ENCODE measurements at places on chromosomes 6 and 20.
A peak's percentile ranks its signal among the peaks of the same experiment; 100 is the strongest.

- no peak for DNase-seq
Measured at GRCh38 chr6:167708501-167709094, 118.1 kb upstream of the AFDN start.

GRCh38 chr6:82251942-82252341 is 4.4 kb upstream of the IBTK start:
- DNase-seq, result peak; percentile 1

DNA sequence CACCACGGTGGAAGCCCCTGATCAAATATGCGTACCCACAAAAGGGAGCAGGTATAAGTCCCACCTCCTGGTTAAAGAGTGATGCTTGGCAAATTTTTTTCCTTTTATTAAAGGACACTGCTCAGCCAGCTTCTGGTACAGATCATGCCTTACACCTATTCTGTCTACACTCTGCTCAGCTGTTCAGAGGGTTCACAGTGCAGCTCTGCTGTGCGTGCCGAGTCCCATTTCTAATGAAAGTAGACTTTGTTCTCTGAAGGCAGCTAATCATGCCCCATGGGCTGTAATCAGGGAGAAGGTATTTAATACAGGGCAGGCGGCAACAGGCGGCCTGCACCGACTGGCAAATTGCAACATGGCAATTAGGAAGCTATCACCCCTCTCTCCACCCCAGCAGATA is 16.3 kb downstream of the LRRC73 start:
- DNase-seq, result no peak

DNA sequence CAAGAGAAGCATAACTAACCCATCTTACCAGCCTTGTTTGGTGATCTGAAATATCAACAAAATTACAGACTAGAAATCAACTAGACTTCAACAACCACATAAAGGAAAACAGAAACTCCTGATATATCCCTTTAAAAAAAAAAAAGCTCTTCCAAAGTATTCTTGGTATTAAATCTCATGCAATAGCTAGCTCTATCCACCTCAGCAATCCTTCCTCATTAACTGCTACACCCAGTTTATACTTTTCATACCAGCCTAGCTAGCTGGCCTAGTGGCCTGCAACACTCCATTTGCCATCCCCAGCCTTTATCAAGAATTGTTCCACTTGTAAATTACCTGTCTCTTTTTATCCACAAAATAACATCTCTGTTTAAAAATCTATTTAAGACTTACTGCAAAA is 69.0 kb downstream of the BACH2 start:
- no peak for DNase-seq

- no peak for DNase-seq
Measured at GRCh38 chr20:16387666-16388065, 185.6 kb downstream of the KIF16B start.

GRCh38 chr6:41406728-41407489 is 71.5 kb downstream of the NCR2 start:
- DNase-seq, result no peak

GRCh38 chr6:107491138-107491609 is 1.3 kb downstream of the SOBP start:
- DNase-seq, result no peak

- DNase-seq, result no peak
Measured at GRCh38 chr6:90544081-90544480, 42.8 kb downstream of the MAP3K7 start.

GRCh38 chr6:47267301-47267700 is 42.4 kb downstream of the TNFRSF21 start:
- no peak for DNase-seq

- peak; percentile 20 for DNase-seq
Measured at GRCh38 chr6:14711056-14711703, 534.7 kb upstream of the JARID2 start.

- no peak for DNase-seq
Measured at GRCh38 chr6:37636801-37637561, 60.7 kb downstream of the MDGA1 start.

- DNase-seq, result peak; percentile 3
Measured at GRCh38 chr6:139955366-139956155, 581.1 kb upstream of the CITED2 start.

- DNase-seq, result no peak
Measured at GRCh38 chr6:158987657-158988056, 12.3 kb downstream of the RSPH3 start.

Measured in NCI-H510A treated with DMSO at 0.1 percent for 48 hours (cell line).